ENCODE measurements at places on chromosomes 7 and 10.
A peak's percentile ranks its signal among the peaks of the same experiment; 100 is the strongest.

DNA sequence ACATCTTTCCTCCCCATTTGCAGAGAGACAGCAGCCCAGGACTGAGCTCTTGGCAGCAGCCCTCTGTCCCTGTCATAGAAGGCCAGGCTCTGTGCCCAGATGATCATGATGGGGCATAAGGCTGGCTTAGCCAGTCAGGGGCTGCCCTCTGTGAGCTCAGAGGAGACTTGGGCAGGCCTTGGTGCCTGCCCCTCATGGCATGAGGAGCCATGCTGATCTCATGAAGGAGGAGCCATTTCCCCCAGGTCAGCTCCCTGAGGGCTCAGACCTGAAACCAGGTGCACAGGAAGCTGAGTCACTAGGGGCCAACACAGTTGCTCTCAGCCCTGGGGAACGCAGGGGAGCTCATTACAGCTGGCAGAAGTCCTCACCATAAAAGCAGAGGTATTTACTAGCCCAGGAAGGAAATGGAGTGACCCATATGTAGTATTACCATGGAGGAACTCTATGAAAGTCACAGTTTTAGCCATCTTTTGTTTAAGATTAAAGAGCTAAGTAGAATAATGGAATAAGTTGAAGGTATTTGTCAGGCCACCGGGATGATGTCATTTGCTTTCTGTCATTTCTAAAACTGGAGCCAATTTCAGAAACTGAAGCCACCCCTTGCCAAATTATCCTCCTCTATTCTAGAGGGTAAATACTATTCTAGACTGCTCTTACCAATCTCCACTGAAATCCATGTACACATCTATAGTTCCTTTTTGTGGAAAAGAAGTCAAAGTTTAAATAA is 362.4 kb upstream of the ZNF32 start:
- no peak for DNase-seq

- DNase-seq = peak; percentile 94
These were observed 24.9 kb downstream of the MTURN start for GRCh38 chr7:30159698-30160143.

DNA sequence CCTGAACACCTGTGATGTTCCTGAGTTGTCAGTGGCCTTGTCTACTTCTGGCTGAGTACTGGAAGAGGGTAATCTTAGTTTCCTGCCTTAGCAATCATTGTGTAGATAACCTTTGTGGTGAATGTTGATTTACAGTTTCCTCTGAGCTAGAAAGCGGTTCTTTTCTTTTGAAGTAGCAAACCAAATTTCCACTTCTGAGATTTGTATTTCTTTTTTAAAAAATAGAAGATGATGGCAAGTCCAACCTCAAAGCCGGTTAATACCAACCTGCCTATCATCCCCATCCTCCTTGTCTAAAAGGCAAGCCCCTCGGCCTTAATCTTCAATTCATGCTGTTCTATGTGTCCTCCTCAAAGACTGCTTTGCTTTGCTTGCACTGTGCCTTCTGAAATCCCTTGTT is 12.5 kb upstream of the PALS2 start:
- DNase-seq = no peak

DNA sequence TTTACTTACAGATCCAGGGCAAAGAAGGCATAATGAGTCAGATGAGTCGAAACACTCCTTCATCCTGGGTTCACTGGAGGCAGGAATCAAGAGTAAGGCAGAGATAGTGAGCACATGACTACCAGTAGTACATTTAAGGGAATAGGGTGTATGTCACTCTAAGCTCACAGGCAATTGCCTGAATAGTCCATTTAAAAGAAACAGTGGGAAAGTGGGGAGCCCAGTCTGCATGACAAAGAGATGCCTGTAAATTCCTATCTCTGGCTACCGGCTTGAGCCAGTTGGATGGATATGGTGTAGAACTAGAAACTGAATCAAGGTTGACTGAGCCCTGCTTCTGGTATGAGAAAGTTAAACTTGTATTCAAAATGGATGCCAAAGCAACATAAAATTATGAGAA is 861.5 kb upstream of the ZWINT start:
- DNase-seq = no peak

DNA sequence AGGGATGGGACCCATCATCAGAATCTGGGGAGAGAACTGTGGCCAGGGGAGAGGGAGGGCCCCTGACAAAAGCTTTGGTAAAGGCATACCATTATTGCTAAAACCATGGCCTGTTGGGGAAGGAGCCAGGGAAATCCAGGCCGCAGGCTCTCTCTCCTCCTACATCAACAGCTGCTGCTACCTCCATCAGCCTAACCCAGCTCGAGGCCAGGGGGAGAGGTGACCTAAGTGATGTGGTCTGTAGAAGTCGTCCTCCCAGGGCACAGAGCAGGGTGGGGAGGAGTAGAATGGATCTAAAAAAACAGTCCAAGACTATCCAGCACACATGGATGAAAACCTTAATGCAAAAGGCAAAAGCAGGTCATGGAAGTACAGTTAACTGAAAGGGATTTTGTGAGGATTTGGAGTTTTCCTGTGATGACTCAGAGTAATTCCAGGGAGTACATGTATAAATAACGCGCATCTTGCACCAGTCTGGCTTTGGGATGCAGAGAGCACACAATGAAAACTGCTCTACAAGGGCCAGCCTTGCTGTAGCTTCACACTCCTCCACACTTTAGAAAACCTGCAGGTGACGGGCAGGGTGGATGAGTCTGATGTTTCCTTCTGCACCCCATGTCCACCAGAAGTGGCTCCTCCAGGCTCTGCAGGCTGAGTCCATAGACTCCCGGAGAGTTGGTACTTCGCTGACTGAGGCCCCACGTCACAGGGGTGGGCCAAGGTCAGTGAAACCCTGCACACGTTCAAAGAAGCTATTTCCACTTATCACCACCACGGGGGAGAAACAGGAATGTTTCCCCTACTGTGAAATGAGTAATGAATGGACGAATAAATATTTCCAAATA is 38.5 kb upstream of the MSMB start:
- no peak for DNase-seq

GRCh38 chr10:86684331-86685097 is 16.2 kb downstream of the LDB3 start:
- DNase-seq = no peak

DNA sequence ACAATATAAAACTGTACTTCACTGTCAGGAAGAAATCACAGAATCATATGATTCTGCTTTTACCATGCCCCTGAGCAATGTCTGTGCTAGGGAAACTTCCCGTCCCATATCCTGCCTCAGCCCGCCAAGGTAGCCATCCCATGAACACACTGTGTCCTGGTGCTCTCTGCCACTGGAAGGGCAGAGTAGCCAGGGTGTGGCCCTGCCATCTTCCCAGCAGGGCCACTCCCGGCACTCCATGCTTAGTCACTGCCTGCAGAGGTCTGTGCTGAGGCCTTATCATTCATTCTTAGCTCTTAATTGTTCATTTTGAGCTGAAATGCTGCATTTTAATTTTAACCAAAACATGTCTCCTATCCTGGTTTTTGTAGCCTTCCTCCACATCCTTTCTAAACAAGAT is 31.8 kb downstream of the AP3M1 start:
- DNase-seq = no peak

DNA sequence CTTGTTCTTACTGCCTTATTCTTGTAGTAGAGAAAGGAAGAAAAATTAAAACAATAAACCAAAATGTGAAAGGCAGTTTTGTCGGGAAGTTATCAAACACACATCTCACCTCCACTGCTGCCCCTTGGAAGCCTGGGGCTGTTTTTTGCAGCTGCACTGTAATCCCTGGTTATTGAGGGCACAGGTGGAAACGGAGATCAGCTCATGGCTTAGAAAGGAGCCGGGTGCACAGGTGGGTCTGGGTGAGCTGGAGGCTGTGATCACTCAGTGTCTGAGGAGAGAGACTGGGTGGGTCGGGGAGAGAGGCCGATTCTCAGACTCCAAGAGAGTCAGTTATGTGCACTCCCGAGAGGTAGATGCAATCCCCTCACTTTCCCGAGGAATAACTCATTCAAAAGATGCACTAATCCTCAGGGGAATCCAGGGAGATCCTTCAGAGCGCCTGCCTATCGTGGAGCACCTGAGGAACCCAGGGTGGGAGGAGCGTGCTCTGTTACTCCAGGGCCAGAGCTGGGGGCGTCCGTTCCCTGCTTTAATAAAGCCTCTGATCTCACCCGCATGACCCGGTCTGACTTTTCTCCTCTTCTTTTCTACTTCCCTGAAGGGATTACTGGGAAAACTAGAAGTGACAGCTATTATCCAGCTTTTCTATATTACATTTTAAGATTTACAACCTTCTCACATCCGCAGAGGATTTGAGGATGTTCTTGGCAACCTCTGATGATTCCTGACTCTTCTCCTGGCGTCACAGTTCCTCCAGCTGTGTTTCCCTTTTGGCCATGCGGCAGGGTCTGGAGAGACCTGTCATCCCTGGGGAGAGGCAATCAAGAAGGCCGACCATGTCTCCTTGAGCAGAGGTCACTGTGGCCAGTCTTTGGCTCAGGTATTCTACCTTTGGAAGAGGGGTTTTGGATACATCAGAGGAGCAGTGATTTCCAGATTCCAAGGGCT is 82.1 kb downstream of the CAMK1D start:
- DNase-seq = no peak

DNA sequence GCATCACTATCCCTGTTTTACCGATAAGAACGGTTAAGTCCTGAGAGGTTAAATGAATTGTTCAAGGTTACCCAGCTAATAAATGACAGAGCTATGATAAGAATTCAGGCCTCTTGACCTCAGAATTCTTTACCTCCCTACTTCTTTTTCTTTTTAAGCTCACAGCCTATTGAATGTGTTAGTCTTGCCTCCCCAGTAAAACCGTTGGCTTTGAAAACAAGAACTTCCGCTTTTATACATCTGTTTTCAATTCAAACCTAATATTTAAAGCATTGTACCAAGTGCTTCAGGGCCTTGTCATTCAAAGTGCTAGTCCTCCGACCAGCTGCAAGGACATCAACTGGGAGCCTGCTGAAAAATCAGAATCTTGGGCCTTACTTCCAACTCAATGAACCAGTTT is 15.6 kb downstream of the SEC31B start:
- DNase-seq = no peak

DNA sequence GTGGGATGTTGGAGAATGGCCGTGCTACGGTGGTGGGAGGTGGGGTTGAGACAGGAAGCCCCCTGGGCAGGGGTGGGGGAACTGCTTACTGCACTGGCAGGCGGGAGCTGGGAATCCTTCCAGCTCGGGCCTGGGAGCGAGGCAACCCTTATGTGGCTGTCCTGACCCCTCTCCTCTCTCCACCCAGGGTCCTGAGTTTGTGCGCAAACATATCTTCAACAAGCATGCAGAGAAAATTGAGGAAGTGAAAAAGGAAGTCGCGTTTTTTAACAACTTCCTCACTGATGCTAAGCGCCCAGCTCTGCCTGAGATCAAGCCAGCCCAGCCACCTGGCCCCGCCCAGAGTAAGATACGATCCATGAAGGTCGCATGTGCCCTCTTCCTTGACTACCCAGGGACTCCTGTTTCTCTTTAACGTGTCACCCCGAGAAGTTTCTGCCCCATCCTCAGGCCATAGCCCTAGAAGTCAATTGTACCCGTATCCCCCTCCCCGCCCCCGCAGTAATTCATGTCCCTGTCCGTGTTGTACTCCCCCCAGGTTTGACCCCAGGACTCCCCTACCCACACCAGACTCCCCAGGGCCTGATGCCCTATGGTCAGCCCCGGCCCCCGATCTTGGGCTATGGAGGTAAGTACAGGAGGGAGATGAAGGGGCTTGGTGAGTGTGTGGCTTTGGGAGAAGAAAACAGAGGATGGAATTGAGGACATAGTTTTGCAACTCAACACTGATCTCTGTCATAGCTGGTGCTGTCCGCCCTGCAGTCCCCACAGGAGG is 1.8 kb downstream of the UFSP1 start:
- peak; percentile 46 for DNase-seq

- no peak for DNase-seq
These were observed 51.9 kb upstream of the TCERG1L start for GRCh38 chr10:131363416-131363815.

DNA sequence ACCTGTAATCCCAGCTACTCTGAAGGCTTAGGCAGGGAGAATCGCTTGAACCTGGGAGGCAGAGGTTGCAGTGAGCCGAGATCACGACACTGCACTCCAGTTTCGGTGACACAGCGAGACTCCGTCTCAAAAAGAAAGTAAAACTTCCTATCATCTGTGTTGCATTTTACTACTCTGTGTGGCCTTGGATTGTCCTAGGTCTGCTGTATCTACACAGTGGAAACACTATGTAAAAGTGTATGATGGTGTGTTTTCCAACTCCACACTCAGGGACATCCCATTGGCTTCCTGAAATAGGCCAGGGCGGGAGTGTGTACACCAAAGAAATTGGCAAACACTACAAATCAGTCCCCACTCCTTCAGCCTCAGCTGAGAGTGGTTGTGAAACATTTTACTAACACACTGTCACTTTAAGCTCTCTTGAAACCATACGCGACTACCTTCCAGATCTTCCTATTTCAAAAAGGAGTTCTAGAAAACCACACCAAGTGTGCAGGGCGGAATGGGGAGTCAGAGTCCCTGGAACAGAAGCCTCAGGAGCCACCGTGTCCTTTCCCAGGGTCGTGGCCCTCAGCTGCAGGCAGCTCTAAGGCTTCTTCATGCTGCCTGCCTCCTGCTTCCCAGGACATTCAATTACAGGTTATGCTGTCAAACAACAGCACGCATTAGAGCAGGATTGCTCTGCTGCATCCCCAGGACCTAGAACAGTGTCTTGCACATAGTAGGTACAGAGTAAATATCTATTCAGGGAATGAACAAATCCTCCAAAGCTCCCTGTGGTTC is 275.4 kb downstream of the PARD3 start:
- DNase-seq = no peak

DNA sequence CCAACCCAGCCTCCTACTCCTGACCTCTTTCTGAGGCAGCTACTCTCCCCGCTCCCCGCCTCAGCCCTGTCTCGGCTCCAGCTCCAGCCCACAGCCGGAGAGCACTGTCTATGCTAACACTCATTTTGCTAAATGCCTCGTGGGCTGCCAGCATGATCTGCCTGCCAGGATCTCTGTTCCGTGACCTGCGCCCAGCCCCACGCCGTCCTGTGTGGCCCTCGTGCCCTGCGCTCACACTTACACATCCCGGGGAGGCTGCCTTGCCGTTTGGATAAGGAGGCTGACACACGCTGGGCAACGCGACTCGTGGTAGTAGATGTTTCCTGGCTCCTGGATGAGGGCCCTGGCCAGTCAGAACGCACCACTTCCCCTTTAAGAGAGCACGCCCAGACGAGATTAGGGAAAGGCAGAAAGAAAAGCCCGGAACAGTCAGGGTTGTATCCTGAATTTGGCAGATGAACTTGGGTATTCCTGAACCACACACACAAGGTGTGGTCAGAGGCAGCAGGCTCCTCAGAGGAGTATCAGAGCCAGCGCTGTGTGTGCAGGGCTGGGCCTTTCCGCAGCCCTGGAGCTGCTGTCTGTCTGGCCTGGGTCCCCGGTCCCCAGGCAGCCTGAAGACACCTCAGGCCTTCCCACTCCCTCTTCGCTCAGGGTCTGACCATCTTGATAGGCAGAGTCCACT is 97.7 kb upstream of the EFCAB10 start:
- DNase-seq = peak; percentile 66

DNA sequence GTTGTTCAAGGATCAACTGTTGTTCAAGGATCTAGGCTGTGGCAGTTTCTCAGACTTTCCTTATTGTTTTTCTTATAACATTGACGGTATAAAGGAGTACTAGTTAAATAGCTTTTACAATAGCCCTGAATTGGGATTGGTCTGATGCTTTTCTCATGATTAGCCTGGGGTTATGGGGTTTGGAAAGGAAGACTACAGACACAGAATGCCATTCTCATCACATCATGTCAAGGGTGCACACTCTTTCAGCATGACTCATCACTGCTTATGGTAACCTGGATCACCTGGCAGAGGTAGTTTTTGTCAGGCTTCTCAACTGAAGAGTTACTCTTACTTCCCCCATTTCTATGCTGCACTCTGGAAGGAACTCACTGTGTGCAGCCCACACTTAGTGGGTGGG is 194.2 kb upstream of the NPSR1 start:
- DNase-seq = no peak

- no peak for DNase-seq
These were observed 44.1 kb downstream of the DGKB start for GRCh38 chr7:14858410-14858809.

All from bone marrow (tissue), 2 donors.